ENCODE measurements at places on chromosomes 4 and X.

- DNase-seq, result no peak
These were observed 122.6 kb upstream of the VCX3B start for GRCh38 chrX:8341814-8342590.

DNA sequence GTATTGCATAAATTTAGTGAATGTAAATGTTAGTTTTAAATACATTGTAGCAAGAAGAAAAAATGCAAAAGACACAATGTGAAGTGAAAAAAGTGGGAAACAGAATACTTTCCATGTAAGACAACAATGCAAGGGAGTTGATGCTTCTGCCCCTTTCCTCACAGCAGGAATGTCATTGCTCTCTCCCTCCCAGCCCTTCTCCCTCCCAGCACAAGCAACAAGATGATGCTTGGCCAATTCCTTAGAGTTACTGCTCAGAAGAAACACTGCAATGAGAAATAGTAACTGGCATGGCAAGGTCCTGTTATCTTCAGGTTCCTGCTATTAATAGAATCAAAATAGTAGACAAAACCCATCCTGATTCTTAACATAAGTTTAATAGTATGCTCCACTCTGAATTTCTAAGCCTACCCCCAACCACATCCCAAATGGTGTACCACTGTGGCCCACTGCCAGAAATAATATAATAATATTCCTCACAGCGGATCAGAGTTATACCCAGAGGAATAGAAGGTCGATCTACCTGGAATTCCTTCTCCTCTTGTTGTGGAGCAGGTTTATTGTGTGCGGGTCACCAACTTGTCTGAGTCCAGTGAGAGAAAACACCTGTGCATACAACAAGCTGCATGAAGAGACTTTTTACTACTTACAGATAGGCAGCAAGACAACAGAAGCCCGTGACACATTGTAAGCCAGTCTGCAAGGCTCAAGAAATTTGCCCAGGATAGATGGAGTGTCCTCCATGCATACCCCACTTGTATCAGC is 69.8 kb upstream of the SLC7A11 start:
- DNase-seq, result no peak

- no peak for DNase-seq
These were observed 104.7 kb upstream of the KLHL13 start for GRCh38 chrX:118221270-118221669.

DNA sequence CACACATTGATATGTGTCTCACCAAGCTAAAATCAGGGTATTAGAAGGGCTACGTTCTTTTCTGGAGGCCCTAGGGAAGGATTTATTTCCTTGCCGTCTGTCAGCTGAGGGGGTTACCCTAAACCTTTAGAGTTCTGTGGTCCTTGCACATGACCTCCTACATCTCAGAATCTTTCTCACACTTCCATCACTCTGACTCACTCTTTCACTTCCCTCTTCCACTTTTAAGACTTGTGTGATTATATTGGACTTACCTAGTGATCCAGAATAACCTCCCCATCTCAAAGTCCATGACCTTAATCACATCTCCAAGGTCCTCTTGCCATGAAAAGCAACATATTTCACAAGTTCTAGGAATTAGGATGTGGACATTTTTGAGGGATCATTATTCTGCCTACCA is 53.6 kb upstream of the FUNDC1 start:
- no peak for DNase-seq

DNA sequence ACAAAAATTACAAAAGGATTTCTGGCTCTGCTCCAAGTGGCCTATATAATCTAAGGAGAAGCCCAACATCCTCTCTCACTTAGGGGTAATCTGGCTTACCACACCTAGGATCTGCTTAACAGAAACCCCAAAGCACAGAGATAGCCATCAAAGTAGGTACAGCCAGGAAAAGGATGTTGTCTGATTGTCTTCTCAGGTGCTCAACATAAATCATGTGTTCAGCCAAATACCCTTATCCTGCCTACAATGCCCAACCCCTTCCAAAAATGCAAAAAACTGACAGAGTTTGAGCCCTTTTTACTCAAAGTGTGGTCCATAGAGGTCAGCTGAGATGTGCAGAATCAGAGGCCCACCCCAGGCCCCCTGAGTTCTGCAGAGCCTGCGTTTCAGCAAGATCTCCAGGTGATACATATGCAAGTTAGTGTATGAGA is 53.9 kb downstream of the PPM1K start:
- DNase-seq, result no peak

GRCh38 chrX:121356850-121357171 is 309.4 kb downstream of the GLUD2 start:
- DNase-seq, result no peak

DNA sequence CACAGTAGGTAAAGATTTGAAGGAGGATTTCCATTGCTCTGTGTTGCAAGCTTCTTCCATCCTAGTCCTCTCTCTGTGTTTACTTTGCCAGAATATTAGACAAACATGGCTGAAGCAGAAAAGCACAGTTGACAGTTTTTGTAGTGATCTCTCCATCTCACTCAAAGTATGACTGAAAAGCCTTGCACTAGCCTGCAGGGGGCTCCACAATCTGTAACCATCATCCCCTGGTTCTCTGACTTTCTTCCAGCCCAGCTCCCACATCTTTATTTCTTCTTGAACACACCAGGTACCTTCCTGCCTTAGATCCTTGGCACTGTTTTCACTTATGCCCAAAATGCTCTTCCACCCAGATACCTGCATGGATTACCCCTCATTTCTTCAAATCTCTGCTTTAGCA is 34.1 kb upstream of the HHIP start:
- peak; percentile 65 for DNase-seq

DNA sequence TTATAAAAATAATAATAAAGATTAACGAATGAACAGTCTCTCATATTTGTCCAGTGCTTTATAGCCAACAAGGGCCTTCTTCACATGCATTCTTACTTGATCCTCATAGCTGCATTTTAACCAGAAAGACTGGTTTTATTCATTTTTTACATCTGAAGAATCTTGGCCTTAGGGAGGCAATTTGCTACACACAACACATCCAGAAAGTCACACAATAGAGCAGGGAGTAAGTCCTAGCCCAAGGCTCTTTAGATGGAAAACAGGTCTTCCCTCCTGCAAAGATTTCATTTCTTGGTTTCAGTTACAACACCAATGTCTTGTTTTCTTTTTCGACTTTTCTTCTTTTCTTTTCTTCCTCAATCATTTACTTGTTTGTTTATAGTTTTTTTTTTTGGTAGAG is 13.0 kb upstream of the C1GALT1C1 start:
- no peak for DNase-seq

DNA sequence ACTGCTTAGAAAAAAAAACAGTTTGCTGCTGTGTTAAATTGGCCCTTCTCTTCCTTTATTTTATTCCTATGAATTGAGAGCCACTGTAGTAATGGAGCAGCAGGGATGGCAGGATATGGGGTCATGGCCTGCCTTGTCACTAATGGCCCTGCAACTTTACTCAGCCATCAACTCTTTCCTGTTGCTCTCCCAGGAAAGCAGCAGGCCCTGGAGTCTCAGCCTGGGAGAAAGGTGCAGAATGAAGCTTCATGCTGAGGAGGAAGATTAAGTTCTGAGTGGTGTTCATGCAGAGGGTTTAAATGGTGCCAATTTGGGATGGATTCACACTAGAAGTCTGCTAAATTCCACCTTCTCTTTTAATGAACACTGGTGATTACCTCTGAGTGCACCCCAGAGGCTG is 285.6 kb downstream of the GPAT3 start:
- DNase-seq, result no peak

DNA sequence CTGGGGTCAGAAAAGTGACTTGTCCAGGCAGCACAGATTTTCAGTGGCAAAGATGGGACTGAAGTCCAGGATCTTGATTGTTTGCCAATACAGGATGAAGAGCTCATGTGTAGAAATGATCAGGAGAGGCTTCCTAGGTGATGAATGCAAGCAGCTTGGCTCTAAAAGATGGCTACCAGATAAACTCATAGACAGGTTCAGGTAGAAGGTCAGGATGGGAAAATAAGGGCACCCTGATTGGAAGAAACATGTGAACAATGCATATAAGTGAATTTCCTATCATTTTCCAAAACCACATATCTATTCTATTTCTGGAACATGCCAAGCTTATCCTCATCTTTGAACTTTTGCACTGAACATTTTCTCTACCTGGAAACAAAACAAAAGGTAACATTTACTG is 87.7 kb downstream of the FAM13A start:
- no peak for DNase-seq

- no peak for DNase-seq
These were observed 20.9 kb upstream of the XPNPEP2 start for GRCh38 chrX:129717892-129718291.

DNA sequence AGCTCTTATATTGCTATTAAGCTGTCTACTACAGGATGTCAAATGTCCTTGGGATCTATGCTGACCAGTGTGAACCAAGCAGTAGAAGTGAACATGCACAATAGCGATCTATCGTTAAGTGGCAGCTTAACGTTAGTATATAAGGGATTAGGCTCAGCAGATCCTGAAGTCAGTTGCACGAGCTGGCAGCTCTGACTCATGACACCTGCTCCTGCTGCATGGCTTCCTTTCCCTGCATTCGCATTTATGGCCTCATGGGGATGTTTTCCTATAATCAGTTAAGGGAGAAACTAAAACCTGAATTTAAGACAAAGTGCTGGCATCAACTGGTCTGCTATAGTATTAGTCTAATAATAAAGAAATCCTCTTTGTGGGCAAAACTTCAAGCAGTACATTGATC is 12.7 kb upstream of the MCUB start:
- DNase-seq, result no peak

GRCh38 chr4:91198951-91199350 is 1071.8 kb downstream of the CCSER1 start:
- no peak for DNase-seq

Data from iPS-NIHi11 (cell line).